Fibroblast of skin of left biceps (primary cell): ENCODE measurements at places on chromosomes 11 and 22.

DNA sequence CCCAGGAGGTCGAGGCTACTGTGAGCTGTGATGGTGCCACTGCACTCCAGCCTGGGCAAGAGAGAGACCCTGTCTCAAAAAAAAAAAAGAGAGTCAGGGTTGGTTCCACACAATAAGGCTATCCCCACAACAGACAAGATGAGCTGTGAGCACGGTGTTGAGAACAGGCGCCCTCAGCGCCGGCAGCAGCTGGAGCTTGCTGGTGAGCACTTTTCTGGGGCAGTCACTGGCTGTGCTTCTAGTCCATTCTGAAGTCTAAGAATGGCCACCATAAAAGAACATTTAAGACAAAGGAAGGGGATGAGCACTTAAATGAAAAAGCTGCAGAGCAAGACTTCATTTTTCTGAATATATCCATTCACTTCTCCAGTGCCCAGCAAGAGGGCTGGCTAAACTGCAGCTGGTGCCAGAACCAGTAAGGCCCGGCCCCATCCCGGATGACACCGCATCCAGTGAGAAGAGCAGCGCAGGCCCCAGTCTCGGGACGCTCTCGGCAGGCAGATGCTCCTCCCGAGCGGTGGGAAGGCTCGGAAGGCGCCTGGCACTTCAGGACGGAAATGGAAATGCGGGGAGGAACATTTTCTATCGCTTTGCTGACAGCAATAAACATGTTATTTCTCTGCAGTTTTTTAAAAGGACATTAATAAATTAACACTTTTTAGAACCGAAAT is 12.2 kb downstream of the TUBGCP6 start:
- DNase-seq = no peak

DNA sequence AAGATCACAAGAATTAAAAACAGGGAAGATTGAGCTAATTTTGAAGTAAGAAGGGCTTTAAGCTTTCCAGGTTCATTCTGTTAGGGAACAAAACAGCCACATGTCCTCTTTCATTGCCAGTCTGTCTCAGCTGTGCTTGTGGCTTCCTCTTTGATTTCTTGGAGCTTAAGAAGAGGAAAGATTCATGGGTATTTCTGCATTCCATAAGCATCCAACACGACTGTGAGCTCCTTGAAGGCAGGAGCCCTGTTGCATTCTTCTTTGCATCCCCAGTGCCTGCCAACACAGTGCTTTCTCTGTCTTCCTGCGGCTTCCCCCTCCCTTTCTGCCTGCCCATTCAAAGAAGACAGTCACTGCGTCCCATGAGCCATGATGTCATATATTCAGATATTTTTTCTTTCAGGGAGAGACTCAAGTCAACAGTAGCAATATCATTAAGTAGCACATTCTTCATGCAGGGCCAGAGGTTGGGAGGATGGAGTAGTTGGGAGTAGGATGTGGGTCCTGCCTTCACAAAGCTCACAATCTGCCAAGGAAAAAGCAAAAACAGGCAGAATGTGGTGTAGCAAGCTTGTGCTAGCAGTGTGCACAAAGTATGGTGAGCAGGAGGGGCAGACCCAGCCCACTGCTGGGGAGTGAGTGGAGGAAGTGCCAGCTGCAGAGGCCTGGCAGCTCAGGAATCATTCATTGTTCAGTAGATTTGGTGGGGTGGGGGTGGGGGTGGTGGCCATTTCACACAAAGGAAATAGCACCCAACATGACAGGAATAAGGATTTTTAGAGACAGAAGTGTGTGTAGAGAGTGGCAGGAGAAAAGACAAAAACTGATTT is 162.1 kb upstream of the RASSF10 start:
- no peak for DNase-seq

- DNase-seq = no peak
Observed at GRCh38 chr11:101470881-101471520, 112.8 kb downstream of the TRPC6 start.

GRCh38 chr11:108019870-108020540 is 11.3 kb downstream of the CUL5 start:
- no peak for DNase-seq

DNA sequence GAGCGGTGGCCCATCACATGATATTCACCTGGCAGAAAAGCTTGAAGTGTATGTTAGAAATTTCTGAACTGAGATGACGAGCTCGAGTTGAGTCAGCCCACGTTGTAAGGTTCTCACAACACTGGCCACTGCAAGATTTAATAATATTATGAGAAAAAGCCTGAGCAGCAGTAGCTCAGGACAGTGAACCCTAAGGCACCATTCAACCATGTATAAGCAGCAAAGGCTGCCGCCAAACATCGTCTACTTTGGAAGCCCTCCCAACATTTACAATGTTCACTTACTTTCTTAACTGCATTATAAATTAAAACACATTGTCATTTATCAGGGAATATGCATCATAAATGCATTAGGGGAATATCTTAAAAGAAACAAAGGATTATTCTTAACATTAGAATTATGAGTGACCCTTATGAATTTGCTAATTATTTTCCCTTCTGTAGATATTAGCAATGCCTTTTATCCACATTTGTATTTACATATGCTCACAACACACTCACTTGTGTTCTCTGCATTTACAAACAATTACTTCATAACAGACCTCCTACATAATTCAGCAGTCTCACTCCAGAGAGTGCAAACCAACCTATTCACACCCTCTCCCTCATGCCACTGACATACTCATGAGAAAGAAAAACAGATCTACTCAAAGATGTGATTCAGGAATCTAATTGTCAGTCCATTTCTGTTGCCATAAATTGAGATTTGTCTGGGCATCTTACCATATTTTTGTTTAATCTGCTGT is 57.7 kb upstream of the CARD18 start:
- no peak for DNase-seq

- DNase-seq = no peak
Observed at GRCh38 chr11:70082829-70083228, 4.7 kb downstream of the ANO1 start.

DNA sequence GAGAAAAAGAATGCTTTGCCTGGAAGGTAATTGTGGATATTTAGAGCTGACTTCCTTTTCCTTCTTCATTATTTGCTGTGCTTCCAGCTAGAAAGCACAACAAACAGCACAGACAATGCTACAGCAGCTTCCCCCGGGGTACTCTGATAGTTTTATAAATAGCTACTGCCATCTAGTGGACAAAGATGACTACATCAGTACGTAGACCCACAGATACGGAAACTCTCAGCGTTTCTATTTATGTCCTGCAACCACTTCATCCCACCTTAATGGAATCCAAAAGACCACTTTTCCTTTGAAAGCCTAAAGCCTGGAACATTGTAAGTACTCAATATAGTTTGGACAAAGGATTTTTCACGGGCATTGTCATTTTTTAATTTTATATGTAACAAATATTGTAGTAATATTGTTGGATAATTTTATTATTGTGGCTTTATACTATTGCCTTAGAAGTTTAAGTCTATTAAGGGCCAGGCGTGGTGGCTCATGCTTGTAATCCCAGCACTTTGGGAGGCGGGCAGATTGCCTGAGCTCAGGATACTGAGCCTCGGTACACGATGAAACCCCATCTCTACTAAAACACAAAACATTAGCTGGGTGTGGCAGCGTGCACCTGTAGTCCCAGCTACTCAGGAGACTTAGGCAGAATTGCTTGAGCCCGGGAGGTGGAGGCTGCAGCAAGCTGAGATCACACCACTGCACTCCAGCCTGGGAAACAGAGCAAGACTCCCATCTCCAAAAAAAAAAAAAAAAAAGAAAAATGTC is 7.5 kb downstream of the HSPA8 start:
- peak; percentile 36 for DNase-seq

- no peak for DNase-seq
Observed at GRCh38 chr11:14320020-14320419, 39.0 kb downstream of the RRAS2 start.

GRCh38 chr11:65288706-65289536 is 25.7 kb upstream of the CDC42EP2 start:
- no peak for DNase-seq

DNA sequence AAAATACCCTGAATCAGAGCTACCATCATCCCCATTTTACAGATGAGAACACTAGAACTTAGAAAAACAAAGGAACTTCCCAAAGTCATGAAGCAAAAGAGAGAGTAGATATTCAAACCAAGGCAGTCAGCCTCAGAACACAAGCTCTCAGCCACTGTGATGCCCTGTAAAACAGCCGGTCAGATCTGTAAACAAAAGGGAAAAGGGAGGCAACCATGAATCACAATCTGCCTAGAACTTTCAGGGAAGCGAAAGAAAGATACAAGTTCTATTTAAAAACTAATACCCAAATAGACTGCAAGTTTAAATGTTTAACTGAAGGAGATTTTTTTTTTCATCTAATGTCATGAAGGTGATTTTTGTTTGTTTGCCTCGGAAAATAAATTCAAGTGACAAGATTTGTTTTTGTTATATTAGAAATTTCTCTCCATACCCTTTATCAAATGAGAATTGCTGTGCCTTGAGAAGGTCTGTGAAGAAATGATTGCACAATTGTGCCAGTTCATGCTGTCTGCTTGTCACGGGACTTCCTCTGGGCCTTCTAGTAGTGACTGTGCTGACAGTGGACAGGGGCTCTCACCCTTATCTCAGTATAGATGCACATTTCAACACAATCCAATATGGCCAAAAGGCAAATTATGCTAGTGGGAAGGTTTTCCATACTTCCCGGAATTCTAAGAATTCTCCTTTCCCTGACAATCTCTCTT is 11.7 kb downstream of the SAA1 start:
- no peak for DNase-seq

- no peak for DNase-seq
Observed at GRCh38 chr11:100632941-100633452, 54.1 kb upstream of the ARHGAP42 start.

DNA sequence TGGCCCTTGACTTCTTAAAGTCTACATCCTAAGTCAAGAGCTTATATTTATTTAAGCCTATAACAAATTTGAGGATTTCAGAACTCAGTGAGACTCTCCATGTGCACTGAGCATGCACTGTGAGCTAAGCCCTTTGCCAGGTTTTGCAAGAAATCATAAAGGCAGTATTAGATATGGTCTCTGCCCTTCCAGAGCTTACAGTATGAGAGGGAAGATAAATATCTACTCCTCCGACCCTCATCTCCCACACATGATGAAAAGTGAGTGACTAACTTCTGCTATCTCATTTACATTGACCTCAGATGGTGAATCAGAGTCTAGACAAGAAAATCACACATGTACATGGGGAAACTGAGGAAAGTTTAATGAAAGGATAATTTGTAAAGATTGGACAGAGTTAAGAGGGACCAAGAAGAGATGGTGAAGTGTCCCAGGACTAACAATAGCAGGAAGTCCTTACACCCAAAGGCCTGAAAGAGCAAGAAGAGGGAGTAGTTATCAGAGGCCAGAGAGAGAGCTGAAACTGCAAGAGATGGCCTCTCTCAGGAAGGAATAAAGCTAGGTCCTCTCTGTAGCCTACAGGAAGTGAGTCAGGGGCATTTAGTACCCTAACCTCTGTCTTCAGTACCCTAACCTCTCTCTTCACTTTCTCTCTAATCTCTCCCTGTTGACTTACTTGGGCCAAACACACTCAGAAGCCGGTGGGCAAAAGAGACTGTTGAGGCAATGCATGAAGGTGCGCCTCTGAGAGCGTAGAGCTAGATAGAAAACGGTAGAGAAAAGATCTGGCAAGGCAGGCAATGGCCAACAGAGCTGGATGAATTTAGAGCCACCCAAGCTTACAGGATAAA is 23.0 kb upstream of the BLID start:
- DNase-seq = no peak

GRCh38 chr11:131300439-131300717 is 70.0 kb upstream of the NTM start:
- DNase-seq = peak; percentile 5

GRCh38 chr11:131888230-131888855 is 517.9 kb downstream of the NTM start:
- DNase-seq = peak; percentile 87

DNA sequence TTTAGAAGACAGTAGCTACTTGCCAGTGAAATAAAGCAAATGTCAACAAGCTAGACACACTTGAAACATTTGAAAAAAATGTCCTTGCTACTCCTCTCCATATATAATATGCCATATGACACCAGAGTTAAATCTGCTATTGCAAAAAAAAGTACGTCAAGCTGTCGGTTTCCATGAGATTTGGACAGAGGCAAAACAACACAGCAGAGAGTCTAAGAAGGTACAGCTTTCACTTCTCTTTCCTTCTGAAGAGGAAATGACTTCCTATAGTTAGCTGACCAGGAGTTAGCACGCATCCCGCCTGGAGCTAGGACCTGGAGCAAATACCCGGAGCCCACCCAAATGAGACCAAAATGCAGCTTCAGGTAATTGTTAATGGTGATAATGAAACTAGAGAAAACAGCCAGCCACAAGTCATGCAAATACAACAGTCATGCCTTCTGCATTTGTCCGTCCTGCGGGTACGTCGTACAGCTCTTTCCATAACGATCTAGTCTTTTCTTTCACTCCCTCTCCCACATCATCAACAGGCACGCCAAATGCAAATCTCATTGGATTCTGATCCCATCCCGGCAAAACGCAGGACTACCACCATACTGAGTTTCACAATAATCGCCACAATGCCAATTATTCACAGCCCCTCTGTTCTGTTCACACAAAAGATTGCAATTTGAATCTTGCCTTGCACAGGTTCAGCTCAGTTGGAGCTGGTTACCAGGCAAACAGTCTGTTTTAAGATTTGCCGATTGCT is 395.0 kb upstream of the CCDC90B start:
- no peak for DNase-seq

DNA sequence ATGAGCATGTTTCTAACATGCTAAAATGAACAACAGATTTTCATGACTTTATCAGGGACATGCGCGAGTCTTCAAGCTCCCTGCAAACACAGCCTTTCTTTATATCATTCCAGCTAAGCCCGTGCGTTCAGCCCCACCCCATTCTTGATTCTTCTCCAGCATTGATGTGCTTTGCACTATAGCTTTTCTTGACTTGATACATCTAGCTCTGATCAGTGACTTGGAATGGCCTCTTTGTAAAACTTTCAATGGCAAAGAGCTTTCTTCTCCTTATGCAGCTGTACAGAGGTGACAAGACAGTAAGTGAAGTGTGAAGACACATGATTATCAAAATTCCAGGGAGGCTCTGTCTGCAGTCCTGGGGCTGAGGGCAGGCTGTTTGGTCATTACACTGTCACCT is 561.0 kb downstream of the OPCML start:
- DNase-seq = no peak

DNA sequence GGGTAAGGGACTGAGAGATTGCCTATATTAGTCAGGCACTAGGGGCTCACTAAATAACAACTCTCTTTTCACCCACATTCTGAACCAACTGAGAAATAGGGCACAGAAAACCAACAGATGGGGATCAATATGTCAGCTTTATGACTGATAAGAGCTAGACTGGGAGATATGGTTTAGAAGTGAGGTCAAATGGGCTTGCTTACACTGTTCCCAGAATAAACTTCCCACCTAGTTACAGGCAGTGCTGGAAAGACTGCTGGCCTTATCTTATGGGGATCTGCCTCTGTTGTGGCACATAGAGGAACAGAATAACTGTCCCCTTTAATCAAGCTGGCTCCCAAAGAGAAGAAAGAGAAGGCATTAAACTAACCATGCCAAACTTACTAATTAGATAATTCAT is 10.6 kb upstream of the RRAS2 start:
- DNase-seq = no peak

- no peak for DNase-seq
Observed at GRCh38 chr22:31150615-31151014, 9.4 kb upstream of the RNF185 start.

DNA sequence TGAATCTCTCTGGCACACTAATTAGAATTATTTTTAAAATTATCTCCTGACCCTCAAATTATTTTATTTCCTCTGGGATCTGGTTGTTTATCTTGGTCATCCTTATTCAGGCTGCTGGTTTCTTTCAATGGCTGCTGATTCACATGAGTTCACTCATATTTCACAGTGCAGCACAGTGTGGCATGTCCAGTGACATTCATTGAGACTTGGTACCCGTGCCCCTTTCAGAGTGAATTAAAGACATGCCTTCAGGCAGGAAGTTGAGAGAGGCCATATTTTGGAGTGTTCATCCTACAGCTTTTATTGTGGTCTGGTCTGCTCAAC is 13.5 kb downstream of the DCPS start:
- no peak for DNase-seq
